Pulmonary artery endothelial cell (primary cell): ENCODE measurements at places on chromosomes 2 and 18.
A peak's percentile ranks its signal among the peaks of the same experiment; 100 is the strongest.

DNA sequence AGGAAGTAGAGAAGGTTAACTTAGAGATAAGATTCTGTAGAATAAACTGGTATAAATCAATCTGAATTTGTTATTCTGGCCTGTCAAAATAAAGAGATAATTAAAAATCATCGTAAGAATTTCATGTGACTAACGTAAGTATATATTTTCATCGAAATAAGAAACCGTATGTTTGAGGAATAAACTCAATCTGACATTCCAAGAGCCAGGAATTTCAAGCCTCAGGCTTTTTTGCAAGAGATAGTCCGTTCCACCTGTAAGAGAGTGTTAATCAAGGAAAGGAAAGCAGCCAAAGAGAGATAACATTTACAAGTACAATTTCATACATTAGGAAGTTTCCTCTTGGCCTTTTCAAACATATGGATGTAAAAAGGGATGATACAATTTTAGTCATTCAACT, 701.5 kb downstream of the CBLN2 start:
- DNase-seq = no peak

DNA sequence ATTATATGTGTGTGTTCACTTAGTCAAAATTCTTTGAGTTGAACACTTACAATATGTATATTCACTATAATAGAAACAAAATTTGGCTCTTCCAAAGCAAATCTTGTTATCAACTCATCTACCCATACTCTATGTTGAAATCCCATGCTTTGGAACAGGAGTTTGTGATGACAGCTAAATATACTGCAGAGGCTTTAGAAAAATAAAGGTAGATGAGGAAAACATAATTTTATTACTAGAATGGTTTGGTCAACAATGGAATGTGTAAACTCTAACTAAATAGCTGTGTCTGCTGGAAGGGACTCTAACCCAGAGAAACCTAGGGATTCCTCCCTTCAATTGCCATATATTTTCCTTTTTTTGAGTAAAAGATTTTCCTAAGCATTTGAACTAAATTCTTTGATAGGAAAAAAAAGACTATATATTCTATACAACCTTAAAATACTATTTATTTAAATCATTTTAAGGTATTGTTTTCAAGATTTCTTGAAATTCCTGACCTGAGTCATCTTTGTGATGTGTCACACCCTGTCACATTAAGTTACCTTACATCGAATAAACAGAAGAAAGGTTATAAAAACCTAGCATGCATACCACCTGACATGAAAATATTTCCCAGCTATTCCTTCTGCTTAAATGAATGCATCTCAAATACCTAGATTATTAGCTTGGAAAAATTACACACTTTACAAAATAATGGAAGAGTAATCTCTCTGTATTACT, 175.5 kb downstream of the OTX1 start:
- DNase-seq = no peak

- DNase-seq = peak; percentile 98
Measured at GRCh38 chr2:186575302-186575701, 14.6 kb upstream of the ITGAV start.

DNA sequence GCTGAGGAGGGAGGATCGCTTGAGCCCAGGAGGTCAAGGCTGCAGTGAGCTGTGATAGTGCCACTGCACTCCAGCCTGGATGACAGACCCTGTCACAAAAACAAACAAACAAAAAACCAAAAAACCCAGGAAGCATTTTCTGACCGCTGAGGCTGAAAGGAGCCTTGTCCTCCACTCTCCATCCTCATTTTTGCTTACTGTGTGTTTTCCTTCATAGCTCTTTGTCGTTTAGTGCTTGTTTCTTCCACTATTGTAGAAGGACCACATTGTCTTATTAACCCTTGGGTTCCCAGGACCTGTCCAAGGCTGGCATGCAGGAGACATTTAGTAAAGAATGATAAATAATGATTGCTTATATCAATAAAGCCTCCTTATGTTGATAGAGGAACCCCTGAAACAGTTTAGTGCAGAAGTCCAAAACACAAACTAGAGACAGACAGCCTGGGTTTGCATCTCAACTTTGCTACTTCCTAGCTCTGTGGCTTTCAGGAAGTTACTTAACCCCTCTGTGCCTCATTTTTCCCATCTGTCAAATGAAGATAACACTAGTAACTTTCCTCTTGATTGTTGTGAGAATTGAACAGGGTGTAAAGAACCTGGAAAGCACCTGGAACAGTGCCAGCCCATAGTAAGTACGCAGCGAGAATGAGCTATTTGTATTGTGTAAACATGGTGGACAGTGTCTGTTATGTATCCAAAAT, 126.0 kb downstream of the LPIN1 start:
- peak; percentile 64 for DNase-seq

DNA sequence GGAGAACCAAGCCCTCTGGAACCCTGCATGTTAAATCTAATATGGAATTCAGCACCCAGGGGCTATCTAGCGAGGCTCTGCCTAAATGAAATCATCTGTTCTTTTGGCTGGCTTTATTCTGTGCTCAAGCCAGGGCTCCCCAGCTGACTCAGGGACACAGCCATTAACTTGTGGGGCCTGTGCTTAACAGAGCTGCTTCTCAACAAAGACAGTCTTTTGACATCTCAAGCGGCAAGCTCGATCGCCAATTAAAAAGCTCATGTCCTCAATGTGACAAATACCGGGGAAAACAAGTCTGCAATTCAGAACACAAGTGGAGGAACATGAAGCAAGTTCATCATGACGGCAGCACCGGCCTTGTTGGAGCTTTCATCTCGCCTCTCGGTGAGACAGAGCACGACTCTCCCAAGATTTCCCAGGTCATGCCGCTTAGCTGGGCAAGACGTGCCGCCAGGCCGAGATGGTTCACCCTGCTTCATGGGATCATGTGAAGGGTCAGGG, 64.9 kb downstream of the KLHL29 start:
- DNase-seq = no peak

- no peak for DNase-seq
Measured at GRCh38 chr2:224555823-224556366, 29.3 kb downstream of the CUL3 start.

GRCh38 chr2:199302851-199303250, 154.9 kb downstream of the SATB2 start:
- DNase-seq = no peak

DNA sequence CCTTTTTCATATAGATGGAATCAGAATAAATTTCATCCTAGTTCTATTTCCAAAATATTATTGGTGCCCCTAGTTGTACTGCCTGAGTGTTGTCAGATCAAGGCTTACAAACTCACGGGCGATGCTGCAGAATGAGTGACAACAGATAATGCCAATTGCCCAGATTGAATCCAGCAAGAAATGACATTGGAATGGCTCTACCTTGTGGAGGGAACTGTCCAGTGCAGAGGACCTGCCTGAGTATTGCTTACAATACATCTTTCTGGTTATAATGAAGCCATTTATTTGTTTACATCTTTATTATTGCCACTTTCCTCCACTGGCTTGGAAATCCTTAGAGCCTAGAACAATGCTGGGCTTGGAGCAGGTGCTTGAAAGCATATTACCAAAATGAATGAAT, 7.8 kb upstream of the IL1R2 start:
- DNase-seq = no peak

GRCh38 chr18:2589345-2590068, 18.1 kb downstream of the NDC80 start:
- DNase-seq = no peak

DNA sequence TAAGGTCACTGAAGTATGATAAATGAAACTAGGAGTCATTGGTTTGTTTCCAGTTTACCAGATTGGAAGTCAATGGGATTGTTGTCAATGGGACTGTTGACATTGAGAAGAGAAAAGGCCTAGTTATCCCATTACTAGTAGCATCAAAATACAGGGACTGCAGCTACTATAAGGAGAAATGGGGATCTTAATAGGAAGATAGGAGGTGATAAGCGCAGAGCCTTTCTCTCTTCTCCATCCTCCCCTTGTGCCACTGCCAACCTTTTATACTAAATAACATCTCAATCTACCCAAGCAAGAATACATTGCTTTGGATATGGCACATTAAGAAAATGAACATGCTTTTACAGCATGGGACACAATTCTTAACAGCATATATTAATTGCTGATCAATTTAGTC, 10.5 kb upstream of the BBS5 start:
- no peak for DNase-seq

DNA sequence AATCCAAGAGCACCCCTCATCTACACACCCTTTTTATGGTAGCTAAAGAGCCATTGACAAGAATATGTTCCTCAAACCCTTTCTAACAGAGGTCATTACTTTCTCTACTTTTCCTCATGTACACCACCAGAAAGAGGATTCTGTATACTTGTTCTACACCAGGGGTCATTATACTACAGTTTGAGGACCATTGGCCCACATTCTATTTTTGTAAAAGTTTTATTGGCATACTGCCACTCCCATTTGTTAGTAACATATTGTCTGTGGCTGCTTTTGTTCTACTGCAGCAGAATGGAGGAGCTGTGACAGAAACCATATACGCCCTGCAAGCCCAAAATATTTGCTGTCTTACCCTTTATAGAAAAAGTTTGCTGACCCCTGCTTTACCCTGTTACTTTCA, 14.3 kb downstream of the HTR2B start:
- DNase-seq = peak; percentile 36

DNA sequence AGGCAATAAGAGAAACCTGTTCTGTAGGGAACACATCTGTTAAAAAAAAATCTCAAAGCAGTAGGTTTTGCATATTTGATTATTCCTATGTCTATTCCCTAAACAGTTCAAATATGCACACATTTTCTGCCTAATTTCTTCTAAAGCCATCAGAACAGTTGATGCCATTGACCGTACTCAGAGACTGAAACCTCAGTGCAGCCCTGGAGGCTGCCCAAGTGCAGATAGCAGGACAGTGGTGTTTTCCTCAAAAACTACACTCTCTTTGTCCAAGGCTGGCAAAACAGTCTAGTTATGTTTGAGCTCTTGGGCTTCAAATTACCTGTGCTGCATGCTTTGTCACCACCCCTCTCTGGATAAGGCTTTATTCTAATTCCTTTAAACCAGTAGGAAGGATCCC, 23.3 kb upstream of the NFE2L2 start:
- DNase-seq = no peak

DNA sequence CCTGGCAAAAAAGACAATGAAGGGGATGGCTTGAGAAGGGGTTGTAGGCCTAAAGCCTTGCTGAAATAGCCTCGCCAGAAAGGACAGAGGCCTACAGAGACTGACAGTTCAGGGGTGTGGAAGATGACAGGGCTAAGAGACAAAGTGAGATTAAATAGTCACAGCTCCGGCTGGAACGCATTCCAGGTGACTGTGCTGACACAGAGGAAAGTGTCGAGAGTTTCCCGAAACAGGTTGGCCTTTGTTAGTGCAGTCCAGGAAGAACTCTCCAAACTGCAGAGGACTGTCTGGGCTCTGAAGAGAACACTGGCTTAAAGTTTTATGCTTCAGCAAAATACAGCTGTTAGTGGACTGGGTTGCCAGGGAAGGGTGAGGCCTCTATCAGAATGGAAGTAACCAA, 52.8 kb downstream of the METTL4 start:
- no peak for DNase-seq

DNA sequence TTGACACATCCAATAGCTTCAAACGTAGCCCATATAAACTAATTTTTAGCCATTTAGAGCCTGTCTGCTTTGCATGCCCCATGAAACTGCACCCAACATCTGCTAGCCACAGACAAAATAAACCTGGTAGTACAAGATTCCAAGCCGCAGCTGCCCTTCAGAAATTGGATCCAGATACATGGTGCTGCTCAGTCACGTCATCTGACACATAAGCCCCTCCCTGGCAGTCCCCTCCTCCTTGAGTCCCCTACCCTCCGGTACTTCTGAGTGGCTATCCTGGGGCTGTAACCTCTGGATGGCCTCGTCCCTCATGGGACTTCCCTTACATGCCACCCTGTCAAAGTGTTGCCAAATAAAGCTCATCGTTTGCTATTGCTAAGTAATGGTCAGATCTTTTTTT, 33.8 kb downstream of the PROC start:
- no peak for DNase-seq

DNA sequence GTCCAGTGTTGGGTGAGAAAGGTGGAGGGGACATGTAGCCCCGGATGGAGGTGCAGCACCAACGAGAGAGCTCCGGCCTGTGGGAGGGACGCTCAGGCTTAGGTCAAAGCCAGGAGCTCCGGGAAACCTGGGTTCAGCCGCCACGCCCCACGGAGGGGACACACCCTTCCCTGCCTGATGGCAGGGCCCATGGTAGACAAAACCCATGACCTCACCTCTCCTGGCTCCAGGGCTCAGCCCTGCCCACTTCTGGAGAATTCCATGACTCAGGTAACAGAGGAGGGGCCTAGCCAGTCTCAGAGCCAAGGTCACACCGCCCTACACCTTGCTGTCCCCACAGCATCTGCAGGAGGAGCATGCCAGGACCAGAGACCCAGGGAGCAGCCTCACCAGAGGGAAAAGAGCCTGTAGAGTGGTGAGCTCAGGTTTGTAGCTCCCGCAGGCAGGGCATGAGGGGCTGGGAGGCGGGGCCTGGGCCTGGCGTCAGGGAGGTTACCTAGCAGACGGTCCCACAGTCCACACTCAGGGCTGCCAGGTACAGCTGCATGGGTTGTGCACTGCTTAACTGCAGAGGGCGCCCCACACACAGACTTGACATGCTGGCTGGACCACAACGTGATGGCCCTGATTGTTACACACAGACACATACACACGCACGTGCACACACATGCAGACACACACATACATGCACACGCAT, 70.8 kb upstream of the SMAD7 start:
- DNase-seq = no peak

- DNase-seq = no peak
Measured at GRCh38 chr18:66156946-66157687, 406.3 kb downstream of the CDH7 start.
